ENCODE measurements at places on chromosomes 3 and 15.

DNA sequence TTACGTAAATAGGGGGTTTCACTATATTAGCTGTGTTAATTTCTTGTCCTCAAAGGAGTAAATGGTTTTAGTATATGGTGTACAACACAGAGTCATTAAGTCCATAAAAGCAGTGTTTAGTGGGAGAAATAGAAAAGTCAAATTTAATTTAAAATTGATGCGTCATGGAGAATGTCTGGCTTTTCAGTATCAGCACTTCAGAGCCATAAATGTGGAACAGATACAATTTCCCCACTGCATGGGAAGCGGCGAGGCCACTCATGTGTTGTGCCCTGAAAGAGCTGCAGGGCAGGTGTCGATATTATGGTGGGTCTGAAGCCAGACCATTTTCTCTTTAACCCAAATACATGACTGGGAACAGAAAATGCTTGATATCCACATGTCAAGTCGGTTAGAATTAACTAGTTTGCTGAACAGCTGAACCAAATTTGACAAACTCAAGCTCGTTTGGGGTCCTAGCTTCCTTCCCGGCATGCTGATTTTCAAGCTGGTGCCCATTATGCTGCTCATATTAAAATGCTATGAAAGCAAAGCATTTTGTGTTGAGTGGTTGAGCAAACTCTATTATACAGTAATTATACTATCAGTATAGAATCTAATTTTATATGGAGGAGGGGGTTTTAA is 364.6 kb upstream of the TBL1XR1 start:
- DNase-seq: no peak

- DNase-seq: no peak
Observed at GRCh38 chr15:76208084-76208785, 103.0 kb downstream of the ETFA start.

DNA sequence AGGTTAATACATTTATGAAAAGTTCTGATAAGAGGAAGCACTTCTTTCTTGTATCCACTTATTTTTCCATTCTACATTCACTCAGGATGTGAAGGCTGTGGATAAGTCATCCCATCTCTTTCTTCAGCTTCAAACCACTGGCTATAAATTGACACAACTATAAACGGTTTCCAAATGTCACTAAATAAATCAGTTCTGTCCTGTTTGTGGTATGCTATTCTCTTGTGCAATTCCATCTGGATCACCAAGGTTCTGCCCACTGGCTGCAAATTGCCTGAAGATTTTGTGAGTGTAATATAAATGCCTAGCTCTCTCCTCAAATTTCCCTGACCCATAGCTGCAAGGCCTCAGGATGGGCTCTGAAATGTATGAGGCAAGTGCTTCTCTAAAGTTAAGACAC is 7.1 kb upstream of the LMOD3 start:
- no peak for DNase-seq

- DNase-seq: no peak
Observed at GRCh38 chr15:83431521-83431920, 15.6 kb upstream of the SH3GL3 start.

DNA sequence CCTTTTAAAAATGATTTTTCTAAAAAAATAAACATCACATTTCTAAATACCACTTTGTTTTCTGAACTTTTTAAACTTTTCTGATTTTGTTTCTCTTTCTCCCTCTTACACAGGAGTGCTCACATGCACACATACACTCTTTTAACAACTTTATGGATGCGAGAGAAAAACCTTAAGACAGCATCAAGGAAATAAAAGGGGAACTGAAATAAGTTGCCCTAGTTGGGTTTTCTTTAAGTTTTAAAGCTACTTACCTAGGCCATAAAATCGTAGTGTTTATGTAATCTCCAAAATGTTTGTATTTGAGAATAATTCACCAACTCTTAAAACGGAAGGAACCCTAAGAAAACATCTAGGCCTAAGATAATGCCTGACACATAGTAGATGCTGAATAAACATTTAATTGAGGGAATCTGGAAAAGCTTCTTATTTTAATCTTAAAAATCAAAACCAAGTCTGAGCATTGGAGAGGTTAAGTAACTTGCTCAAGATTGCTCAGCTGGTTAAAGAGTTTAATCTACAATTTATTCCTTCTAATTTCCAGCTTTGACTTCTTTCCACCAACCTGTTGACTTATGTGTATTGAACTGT is 1.2 kb upstream of the BBX start:
- DNase-seq: no peak

DNA sequence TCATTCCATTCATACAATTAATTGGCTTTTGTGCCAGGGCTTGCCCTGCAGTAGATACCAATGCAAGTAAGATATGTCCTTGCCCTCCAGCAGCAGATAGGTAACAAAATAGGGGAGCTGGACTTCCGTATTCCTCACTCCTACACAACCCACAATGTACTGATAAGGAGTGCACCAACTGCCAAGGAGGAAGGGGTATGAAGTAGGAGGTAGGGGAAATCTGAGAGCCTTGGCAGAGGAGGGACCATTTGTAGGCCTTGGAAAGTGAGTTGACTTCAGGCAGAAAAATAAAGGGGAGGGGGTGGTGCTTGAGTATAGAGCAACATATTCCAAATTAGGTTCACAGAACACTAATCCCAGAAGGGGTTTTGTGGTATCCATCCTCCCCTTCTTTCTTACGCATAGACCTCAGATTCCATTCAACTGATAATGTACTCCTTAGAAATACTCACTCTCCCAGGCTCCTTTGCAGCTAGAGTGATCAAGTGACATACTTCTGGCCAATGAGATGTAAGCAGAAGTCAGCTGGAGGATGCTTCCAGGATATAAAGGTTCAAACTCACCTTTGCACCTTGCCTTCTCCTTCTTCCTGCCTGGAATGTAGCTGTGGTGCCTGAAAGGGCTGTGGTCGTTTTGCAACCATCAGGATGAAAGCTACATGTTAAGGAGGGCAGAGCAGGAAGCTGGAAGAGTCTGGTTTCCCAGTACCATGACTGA is 127.1 kb upstream of the SMAD3 start:
- no peak for DNase-seq

DNA sequence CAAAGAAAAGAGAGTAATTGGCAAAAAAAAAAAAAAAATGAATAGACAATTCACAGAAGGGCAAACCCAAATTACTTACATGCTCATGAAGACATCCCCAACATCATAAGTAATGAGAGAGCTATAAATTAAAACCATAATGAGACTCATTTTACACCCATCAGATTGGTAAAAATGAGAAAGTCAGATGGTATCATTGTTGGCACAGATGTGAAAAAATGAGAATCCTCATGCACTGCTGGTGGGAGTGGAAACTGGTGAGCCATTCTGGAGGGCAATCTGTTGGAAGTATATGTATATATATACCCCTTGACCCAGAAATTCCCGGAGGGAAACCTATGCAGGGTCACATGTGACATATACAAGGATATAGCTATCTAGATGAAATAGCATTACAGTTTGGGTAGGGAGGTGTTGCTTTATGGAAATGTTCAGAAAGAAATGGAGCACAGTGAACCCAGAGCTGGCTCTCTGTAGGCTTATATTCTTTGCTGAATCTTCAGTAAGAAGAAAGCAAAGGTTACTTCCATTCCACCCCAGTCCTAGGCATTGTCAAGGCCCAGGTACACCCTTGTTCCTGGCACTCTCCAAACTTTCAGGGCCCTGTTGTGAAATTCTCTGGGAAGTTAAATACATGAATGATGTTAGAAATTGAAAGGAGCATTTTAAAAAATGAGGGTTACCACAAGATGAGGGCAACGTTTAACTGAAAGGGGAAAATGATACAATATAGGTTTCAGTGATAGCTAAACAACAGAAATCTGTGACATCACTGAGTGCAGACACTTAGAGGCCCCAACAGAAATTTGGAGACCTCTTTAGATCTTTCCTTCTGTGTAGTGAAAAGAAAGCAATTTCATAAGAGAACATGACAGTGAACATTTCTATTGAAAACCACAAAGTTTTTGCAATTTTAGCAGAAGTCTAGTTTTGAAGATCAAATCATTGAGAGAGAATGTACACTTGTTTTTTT is 132.7 kb upstream of the TPRG1 start:
- DNase-seq: no peak

- DNase-seq: no peak
Observed at GRCh38 chr15:45126535-45127158, 3.0 kb downstream of the DUOXA1 start.

DNA sequence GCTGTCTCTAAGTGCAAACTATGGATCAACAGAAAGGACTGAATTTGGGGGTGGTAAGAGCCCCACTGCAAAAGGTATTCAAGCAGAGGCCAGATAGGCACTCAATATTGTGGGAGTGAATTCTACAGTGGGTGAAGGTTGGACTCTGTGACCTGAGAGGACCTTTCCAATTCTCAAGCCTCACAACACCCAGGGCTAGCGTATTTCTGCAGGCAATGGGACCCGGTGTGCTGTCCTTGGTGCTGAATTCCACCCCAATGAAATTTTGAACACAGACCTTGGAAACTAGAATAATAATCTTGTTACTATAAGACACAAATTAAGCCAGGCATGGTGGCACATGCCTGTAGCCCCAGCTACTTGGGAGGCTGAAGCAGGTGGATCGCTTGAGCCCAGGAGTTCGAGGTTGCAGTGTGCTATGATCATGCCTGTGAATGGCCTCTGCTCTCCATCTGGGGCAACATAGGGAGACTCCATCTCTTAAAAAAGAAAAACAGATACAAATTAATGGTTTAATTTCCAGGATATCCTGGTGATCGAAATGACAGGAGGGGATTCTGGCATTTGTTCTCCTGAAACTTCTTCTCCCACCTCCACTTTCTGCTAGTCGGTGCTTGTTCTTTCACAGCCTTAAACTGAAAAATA is 135.4 kb downstream of the RAB11A start:
- DNase-seq: no peak

- DNase-seq: no peak
Observed at GRCh38 chr15:80324545-80325080, 72.6 kb upstream of the CTXND1 start.

- DNase-seq: peak; percentile 5
Observed at GRCh38 chr3:115022835-115023398, 124.2 kb downstream of the ZBTB20 start.

DNA sequence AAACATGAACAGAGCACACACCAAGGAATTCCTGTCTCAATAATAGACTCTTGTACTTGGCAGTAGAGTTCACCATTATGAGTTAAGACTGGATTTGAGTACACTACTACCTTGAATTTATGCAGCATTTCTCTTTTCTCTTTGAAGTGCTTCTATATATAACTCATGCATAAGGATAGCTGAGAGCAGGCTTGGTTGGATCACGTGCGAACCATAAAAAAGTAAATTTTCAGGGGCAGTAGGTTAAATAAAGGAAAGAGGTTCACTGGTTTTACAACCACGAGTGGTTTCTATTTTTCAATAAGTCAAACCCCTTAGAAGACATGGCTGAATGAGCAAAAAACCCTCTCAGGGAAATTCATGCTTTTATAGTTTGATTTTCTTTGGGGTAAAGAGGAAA is 28.6 kb upstream of the PDZRN3 start:
- DNase-seq: peak; percentile 59

DNA sequence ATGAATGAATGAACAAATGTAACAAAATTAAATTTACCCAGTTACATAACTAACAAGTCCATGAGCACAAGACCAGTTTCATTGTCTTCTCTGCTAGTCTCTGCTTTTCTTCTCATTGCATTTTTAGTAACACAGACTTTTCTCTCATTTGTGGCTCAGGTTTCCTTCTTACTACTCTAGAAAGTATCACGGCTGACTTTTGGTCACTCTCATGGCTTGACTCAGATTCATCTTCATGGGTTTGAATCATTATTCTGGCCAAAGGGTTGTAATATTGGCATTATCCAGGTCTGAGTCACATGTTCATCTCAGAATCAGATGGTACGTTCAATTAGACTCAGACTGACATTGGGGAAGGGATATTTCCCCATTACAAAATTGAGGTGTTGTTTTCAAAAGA is 121.5 kb upstream of the SATB1 start:
- DNase-seq: no peak

- DNase-seq: no peak
Observed at GRCh38 chr3:160162440-160162839, 62.8 kb upstream of the C3orf80 start.

- DNase-seq: no peak
Observed at GRCh38 chr3:182382112-182382857, 411.0 kb upstream of the ATP11B start.

DNA sequence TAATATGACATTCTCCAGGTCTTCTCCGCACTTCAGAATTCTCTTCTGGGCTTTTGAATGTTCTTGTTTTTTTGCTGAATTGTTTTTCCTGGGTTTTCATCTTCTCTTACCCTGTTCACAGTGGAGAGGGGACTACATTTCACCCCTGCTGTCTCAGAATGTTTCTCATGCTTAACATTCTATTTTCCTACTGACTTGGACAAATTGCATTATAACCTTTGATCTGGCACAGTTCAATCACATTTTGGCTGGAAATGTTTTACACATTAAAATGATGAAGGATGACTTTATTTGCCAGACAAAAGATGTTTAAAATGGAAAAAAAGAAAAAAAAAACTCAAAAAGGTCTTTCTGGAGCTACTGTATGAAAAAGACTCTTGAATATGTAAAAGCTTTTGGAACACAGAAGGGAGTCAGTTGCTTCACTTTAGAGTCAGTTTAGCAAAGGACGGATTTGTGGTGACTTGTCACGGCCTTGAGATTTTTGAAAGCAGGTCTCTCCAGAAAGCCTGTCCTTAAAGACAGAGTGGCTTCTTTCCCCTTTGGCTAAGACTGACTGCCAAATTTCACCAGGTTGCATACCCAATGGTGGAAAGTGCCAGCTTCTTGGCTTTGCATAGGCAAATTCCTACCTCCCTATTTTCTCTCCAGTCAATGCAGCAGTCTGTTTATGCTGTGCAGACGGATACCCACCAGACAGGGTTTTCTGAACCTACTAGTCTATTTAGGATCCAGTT is 401.0 kb upstream of the TBL1XR1 start:
- DNase-seq: no peak

GRCh38 chr3:154089421-154090420 is 31.5 kb upstream of the ARHGEF26 start:
- no peak for DNase-seq

- no peak for DNase-seq
Observed at GRCh38 chr3:161108840-161109239, 3.7 kb upstream of the B3GALNT1 start.

GRCh38 chr3:36494461-36495109 is 114.3 kb downstream of the STAC start:
- no peak for DNase-seq

DNA sequence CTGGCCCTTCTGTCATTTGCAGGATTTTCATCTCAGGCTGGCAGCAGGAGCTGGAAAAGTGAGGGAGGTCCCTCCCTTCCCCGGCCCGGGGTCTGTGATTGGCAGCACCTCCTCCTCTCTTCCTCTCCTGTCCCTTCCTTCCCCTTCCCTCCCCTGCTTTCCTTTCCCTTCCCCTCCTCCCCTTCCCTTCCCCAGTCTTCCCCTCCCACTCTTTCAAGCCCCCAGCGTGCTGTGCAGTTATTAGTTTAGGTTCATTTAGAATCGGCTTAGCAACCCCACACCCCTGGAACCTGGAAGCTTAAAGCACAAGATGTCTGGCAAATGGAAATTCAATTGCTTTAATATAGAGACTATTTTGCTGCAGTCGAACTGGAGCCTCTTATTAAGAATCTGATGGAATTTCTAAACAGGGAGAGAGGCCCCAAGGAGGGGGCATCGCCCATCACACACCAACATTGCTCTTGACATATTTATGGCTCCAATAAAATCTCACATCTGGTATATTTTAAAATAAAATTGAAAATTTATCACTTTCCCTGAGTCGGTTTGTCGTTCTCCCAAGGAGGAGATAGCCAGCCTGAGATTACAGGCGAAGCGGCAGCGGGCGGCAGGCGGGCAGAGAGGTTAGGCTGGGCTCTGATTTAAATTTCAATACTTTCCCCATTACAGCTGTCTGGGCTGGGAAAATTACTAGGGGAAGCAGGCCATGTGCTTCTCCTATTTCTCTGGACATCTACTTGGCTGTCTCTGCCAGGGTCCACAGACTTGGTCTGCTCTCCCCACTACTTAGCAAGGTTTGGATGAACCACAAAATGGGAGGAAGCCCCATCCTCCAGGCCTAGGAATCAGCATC is 98.9 kb downstream of the LINGO1 start:
- no peak for DNase-seq
